ENCODE measurements at places on chromosomes 16 and 17. TPM values are rescaled to one million over a fixed set of nuclear protein-coding genes. Genes with fewer than 3 reads are reported as not detected.

- no peak for ATAC-seq
These were observed 35.8 kb downstream of the TEKT5 start for GRCh38 chr16:10658943-10659342.

The GRB2 gene
- 45.2 TPM for total RNA-seq

DNA sequence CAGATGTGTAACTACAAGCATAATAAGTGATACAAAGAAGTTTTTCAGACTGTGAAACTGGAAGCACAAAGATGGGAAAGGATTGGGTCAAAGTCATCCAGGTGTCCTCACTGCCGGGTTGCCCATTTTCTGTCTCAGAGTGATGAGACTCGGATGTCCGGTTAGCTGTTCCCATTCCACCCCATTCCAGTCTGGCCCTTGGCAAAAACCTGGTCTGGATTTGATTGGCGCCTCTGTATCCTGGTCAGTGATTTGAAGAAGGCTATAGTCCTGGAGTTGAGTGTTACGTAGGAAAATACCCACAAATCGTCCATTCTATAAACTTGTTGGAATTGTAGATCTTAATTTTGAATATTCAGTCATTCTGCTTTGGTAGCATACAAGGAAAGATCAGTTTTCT is 19.9 kb upstream of the PHKG2 start:
- no peak for ATAC-seq

The MRM3 gene
- 15.0 TPM for total RNA-seq

The PRSS22 gene
- 0.54 TPM for total RNA-seq

GRCh38 chr16:14358697-14359305 is 271.3 kb downstream of the PARN start:
- ATAC-seq: no peak

GRCh38 chr16:5875416-5875815 is 777.8 kb upstream of the EEF2KMT start:
- no peak for ATAC-seq

The RTN4RL1 gene
- total RNA-seq: 1.1 TPM

The AOC2 gene
- 2.2 TPM for total RNA-seq

The RUNDC3A gene
- 4.1 TPM for total RNA-seq

DNA sequence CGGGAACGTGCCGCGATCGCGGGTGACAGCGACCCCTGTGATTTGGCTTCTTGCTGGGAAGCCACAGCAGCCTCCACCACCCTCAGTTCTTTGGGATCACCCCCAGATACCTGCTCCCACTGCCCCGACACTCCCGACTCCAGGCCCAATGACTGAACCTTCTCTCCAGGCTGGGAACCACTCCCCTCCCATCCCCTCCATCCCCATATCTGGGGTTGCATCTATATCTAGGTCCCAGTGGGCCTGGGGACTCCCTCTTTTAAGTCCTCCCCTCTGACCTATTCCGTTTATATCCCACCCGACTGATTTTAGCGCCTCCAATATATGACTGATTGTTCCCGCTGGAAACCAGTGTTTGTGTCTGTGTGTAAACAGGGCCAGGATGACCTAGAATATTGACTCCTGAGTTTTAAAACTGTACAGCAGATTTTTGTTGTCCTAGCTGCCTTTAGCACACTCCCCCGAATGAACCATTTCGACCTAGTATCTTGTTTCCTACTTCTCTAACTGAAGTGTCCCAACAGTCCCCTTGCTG is 667 bp downstream of the PSMD3 start:
- ATAC-seq: no peak

- ATAC-seq: peak; percentile 60
These were observed 396.1 kb downstream of the SOX9 start for GRCh38 chr17:72516772-72517399.

- ATAC-seq: no peak
These were observed 10.8 kb downstream of the CDH5 start for GRCh38 chr16:66377324-66377723.
